ENCODE measurements at places on chromosomes 4 and X.

GRCh38 chr4:38190717-38191178 is 230.6 kb downstream of the PTTG2 start:
- peak; percentile 33 for DNase-seq

GRCh38 chr4:8848507-8849265 is 23.0 kb downstream of the HMX1 start:
- no peak for DNase-seq

DNA sequence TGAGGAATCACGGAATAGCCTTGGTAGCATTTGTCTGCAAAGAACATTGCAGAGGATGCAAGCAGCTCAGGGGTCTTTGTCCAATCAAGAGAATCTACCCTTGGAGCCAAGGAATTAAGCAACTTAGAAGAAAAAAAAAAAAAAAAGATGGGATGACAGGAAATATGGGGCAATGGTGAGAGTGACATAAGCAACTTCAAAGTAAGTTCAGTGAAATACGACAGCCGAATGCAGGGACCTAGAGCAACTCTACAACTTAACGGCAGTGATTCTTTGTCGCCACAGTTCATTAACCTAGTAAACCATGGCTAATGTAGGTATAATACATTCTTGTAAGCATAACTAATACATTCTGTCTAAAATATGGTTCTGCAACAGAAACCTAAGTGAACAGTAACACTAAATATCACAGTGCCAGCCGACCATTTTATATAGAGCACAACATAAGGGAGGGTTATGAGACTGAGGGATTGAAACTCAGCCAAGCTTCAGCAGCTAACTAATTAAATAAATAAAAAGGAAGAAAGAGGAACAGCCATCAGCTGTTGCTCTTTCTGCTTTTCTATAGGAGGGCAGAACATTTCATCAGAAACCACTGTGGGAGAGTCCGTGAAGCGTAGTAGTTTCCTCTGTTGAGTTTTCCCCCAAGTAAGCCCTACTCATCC is 74.7 kb downstream of the PPARGC1A start:
- no peak for DNase-seq

DNA sequence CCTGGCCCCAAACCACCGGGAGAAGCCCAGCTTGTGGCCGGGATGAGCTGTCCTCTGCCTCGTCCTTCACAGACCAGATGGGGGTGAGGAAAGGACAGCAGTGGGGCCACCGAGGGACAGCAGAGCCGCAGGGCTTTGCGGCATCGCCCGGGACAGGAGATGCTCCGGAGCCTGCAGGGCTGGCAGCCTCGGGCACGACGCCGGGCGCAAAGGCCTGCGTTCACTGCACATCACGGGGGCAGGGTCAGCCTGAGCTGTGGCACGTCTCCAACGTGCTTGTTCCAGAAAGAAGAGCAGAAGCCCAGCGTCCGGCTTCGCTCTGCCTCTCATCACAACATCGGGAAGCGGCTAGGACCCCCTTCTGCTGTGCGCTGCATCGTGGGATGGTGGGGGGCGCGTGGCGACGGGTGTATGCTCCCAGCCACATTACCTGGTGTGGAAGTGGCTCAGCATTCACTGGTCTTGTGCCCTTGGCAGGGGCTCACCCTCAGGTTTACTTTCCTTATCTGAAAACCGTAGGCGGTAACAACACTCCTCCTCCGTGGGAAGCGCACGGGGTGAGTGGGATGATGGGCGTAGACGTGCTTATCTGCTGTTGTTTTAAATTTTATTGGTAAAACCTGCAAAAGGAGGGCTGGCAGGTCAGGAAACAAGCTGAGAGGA is 7.4 kb downstream of the TADA2B start:
- DNase-seq: no peak

- DNase-seq: no peak
Observed at GRCh38 chr4:175823015-175823742, 11.1 kb upstream of the GPM6A start.

DNA sequence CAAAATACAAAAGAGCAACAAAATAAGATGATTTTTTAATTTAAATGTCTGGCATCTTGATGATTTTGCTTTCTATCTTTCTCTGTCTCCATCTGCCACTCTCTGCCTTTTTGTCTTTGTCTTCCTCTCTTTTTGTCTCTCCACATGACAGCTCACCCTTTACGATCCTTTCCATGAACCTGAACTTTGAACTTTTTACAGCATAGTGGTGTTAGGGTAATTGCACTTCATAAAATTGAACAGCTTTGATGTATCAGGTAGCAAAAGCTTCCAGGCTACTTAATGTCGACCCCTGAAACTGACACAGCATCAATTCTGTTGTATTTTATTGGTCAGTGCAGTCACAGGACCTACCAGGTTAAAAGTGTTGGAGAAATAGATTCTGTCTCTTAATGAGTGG is 1517.0 kb downstream of the ADGRL3 start:
- no peak for DNase-seq

DNA sequence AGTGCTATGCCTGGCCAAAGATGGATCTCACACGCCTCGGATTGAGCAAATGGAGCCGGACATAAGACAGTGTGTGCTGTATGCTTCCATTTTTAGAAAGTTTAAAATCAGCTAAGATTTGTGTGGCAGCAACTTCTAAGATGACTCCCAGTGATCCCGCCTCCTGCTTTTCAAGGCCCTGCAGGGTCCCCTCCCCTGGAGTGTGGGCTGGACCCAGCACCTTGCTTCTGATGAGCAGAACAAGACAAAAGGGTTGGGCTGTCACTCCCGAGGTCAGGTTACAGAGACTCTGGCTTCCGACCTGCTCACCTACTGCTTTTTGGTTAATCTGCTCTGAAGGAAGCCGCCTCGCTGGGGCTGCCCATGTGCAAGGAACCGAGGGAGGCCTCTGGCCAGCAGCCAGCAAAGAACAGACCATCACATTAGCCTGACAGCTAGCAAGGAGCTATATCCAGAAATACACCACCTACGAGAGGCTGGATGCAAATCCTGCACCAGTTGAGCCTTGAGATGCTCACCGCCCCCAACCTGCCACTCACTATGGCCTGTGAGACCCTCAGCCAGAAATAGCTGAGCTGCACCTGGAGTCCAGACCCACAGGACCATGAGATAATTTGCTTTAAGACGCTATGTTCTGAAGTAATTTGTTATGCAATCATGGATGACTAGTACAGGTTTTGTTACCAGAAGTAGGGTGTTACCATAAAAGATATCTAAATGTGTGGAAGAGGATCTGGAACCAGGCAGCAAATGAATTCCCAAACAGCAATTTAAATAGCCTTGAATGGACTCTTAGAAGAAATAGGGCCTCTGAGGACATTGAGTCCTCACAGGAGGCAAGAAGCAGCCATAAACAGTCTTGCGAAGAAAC is 47.6 kb downstream of the CRMP1 start:
- DNase-seq: no peak

GRCh38 chrX:8484360-8484949 is 19.8 kb downstream of the VCX3B start:
- no peak for DNase-seq

DNA sequence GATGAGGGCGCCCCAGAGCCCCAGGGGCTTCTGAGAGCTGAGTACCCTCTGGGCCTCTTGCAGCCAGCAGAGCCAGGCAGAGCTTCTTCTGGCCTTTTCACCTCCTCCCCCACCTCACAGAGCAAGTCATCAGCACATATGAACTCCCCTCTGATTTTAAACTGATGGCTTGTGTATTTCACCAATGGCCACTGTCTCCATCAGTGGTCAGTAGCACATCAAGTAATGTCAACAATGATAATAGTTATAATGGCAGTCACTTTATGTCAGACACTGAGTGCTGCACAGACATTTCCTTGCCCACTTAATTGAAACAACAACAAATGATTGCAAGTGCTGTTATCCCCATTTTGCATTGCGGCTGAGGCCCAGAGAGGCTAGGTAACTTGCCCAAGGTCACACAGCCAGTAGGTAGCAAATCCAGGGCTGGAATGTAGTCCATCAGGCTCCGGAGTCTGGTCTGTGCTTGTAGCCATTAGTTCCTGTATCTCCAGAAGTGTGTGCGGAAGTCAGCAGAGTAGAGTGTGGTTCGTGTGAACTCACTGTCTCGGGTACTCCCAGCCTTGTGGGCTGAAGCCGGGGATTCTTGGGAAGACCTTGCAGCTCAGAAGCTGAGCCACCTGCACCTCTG is 3.0 kb downstream of the ATP2B3 start:
- no peak for DNase-seq

DNA sequence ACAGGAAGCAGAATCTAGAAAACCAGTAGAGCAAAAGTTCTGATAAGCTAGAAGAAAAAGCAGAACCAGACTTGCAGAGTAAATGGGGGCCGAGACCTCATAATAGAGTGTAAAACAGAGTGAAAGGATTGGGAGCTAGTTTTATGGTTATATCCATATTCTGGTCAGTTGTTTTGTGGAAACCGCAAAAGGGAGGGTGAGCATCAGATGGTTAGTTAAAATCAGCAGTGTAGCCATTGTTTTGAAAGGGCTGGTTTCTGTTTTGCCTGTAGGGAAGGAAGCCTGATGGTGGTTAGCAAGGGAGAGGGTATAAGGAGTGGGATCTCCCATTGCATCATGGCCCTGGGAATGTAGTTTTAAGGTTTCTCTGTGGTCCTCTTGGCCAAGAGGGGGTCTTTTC is 17.2 kb upstream of the CCNI start:
- DNase-seq: peak; percentile 26

DNA sequence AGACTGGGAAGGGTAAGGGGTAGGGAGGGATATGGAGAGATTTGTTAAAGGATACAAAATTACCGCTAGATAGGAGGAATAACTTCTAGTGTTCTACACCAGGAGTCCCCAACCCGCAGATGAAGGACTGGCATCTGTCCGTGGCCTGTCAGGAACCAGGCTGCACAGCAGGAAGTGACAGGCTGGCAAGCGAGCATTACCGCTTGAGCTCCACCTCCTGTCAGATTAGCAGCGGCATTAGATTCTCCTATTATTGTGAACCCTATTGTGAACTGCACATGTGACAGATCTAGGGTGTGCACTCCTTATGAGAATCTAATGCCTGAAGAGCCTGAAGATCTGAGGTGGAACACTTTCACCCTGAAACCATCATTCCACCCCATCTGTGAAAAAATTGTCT is 27.9 kb upstream of the BBS7 start:
- no peak for DNase-seq

GRCh38 chr4:122639181-122639580 is 18.3 kb upstream of the IL21 start:
- DNase-seq: no peak

- DNase-seq: peak; percentile 20
Observed at GRCh38 chrX:22135171-22135711, 103.1 kb downstream of the PHEX start.

DNA sequence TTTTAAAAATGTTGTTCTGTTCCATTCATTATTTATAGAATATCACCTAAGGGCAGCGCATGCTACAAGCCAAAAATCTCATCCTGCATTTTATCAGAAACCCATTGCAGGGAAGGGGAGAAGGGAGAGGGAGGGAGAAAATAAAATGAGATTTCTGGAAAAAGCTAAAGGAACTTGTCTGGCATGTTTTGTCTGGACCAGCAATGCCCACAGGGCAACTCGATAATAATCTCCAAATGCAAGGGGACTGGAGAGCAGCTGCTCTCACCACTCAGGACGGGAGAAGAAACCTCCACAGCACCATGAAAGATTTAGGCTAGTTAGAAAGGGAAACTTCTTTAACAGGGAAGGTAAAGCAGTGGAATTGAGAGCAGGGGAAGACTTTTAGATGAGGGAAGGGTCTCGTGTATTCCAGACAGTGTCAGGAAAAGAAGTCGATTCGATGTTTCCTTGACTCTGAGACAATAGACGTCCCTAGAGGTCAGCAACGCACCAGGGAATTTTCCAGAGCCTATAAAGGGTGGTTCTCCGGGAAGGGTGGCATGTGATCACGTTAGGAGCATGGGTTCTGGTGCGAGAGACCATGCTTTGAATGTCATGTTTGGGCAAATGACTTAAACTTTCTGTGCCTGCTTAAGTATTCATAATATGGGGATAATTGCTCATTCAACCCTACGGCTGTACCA is 132.2 kb upstream of the NDP start:
- DNase-seq: no peak

DNA sequence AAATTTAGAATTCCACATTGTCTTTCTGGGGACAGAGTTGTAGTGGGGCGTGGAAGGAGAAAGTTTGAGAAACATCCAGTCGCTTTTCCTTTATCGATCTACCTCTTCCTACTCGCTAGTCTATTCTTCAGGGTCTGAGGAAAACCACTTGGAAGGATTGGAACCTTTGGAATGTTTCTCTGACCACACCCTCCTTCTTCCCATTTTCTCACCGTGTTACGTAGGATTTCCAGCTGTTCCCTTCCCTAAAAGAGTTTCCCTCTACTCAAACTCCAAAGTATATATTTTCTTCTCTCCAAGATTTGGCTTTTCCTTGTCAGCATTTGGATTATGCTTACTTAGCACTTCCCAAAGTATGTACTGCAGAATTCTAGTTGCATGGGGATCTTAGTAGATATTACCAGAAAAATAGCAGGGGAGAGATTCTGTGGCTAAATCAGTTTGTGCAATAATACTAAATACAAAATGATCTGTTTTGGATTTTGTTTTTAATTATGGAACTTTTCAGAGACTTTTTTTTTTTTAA is 4.9 kb downstream of the ENPEP start:
- no peak for DNase-seq

DNA sequence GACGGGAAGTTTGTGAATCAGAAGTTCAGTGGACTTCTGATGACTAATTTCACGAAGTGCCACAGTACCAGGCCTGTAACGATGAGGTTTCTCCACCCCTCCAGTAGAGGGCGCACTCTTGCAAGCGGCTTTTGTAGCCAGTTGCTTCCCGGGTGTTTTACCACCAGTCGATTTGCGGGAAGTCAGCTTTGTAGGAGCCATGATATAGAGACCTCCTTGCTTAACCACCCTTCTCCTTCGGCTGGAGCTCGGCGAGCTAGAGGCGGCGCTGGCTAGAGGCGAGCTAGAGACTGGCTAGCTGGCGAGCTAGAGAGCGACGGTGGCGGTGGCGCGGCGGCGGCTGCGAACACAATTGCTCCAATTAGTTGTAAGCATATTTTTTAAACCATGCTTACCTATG is 72.0 kb downstream of the IL1RAPL1 start:
- DNase-seq: no peak

DNA sequence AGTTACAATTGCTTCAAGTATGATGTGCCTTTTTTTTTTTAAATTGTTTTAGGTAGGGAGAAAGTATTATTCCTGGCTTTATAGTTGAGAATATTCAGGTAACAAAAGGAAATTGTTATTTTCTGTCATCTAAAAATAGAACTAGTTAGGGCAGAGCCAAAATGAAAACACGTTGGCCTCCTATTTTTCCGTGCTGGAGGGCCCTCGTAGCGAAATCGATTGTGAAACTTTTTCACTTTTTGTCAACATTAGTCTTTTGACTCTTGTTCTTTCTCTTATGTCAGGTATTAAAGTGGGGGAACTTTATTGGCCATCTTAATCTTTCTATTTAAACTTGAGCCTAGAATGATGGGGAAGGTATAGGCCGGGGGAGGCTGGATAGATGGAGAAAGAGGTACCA is 104.9 kb downstream of the ARHGAP10 start:
- no peak for DNase-seq

GRCh38 chr4:113455061-113455460 is 306.5 kb downstream of the CAMK2D start:
- no peak for DNase-seq

DNA sequence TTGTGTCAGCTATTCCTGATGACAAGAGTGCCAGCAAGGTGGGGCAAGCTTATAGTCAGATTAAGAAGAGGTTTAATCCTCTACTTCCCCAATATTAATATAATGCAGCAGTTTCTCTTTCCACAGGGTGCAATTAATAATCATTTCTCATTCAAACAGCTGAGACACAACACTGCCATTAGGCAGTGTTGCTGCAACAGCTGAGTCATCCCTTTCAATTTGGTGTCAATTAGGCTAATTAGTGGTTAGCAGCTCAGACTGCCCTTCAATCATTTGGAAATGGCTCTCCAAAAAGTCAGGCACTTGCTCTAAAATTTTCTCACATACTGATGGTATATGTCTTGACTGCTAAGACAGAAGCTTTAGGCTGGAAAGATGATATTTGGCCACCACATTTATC is 265.7 kb upstream of the FAM241A start:
- DNase-seq: no peak
